ENCODE measurements at places on chromosomes 3 and 15.
A peak's percentile ranks its signal among the peaks of the same experiment; 100 is the strongest.

- peak; percentile 79 for DNase-seq
Measured at GRCh38 chr15:70319466-70319865, 221.7 kb upstream of the TLE3 start.

DNA sequence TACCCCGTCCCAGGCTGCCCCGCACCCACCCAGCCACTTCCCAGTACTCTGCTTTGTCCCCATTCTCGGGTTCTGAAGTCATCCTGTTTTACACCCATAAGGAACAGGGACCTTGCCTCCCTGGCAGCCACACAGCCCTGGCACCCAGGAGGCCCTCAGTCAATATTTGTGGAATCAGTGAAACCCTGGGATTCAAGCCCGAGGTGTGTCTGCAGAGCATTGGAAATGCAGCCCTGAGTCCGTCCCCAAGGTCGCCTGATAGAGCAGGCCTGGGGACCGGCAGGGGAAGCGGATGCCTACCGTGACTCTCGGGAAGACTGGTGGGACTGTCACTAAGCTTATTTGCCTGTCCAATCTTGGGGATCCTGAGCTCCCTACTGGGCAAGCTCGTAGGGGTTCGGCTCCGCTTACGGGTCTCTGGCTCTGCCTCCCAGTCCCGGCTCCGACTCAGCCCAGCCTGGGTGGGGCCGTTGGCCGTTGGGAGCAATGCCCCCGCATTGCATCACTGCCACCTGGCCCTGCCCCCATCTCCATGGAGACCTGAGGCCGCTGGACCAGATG is 64.4 kb upstream of the TAMM41 start:
- no peak for DNase-seq

DNA sequence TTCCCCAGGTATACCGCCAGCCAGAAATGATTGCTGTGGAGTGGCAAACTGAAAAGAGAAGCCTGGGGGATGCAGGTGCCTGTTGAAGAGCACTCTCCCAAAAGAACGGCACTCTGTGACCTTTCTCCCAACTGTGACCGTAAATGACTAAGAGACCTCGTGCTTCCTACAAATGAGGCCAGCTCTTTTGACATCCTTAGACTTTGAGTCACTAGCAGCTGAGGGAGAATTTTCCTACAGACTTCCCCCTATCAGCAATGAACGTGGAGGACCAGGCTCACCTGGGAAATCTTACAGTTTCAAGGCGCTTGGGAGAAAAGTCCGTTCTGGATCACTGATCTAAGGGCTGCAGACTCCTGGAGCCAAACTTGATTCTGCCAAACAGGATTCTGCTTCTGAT is 8.6 kb downstream of the AQP9 start:
- peak; percentile 61 for DNase-seq

GRCh38 chr15:86929461-86929860 is 849.8 kb downstream of the AGBL1 start:
- no peak for DNase-seq

GRCh38 chr3:171915275-171915674 is 72.1 kb downstream of the TMEM212 start:
- DNase-seq = no peak

GRCh38 chr15:53328341-53328740 is 431.1 kb downstream of the WDR72 start:
- no peak for DNase-seq

GRCh38 chr3:25910997-25911396 is 121.1 kb downstream of the OXSM start:
- peak; percentile 35 for DNase-seq

DNA sequence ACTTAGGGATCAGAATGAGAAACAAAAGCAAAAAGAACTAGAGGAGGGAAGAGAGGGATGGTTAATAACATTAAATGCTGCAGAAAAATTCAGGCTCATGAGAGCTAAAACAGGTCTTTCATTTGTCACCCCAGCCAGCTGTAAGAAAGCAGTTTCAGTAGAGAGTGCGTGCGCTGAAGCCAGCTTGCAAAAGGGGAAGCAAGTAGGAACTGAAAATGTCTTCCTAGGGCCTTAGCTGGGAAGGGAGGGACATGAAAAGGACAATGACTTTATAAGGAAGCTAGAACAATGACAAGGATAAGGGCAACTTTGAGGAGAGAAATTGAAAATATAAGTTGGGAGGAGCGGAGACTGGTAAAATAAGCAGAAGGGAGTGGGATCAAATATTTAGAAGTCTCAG is 3.1 kb downstream of the CIAO2A start:
- DNase-seq = peak; percentile 45

GRCh38 chr15:75647370-75648155 is at the start of gene SNX33:
TSS of gene SNX33 (plus strand) at chr15:75647912. CDS start at chr15:75649103, 1,191 bp downstream.
- peak; percentile 44 for DNase-seq

DNA sequence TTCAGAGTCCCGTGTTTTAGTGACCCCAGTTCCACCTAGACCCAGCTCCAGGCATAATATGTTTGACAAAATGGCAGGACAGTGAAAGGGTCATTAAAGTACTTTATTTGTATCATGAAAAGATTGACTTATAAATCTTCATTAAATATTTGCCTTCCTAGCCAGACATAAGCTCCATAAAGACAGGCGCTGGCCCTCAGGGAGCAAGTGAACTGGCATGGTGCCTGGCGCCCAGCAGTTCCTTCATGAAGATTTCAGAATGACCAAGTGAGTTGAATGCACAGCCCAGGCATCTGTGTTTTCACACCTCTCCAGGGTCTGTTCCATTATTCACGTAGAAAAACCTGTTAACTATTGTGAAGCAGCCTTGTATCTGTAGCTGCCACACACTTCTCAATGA is 166.2 kb downstream of the GAP43 start:
- no peak for DNase-seq

DNA sequence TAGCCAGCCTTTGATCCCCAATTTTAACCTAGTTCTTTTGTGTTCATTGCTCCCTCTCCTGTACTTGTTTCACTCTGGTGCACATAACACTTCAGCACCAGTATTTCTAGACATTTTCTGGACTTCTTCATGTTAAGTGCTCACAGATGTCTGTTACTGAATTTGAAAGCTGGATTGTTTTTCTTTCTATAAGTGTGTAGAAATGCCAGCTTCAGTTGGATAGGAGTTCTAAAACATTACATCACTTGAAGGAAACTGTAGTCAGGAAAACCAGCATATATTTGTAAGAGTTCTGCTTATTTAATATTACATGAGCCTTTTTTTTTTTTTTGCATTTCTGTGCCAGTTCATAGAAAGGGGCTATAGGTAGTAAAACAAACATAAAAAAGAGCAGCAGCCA is 21.6 kb downstream of the QTRT2 start:
- DNase-seq = no peak

DNA sequence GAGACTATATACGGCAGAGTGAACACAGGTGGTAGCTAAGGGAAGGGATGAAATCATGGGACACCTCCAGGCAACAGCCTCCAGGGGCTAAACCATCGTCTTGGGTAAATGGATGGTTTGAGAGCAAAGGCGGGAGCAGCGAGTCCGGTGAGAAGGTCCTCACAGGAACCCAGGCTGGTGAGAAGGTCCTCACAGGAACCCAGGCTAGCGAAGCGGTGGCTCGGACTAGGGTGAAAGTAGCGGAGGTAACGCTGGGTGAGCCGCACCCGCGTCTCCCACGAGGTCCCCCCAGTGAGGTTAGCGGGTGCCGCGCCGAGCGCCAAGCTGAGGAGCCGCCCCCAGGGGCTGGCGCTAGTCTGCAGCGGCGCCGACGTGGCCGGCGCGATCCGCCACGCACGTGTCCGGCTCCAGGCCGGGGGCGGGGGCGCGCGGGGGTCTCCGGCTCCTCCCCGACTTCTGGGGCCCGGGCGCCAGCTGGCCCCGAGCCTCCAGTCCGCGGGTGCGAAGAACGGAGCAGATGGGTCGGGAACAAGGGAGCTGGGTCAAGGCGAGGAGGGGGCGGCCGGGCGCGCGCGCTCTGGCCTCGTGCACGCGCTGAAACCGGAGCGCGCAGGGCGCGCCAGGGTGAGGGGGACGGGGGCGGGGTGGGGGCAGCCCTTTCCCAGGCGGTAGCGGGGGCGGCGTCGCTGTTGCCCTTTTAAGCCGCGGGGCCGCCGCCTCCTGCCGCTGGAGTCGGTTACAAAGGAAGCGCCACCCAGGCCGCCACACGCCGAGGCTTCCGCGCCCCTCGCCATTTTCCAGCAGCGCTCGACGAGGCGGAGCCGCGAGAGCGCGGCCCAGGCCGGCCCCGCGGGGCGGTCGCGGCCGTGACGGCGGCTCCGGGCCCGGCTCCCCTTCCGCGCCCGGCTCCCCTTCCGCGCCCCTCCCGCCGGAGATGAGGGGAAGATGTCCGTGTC is at the start of gene UBE2Q2:
Gene UBE2Q2 (plus strand): TSS at position 726 of the 956 bp plus-strand sequence. CDS start 220 bp downstream, at position 946.
- peak; percentile 78 for DNase-seq

DNA sequence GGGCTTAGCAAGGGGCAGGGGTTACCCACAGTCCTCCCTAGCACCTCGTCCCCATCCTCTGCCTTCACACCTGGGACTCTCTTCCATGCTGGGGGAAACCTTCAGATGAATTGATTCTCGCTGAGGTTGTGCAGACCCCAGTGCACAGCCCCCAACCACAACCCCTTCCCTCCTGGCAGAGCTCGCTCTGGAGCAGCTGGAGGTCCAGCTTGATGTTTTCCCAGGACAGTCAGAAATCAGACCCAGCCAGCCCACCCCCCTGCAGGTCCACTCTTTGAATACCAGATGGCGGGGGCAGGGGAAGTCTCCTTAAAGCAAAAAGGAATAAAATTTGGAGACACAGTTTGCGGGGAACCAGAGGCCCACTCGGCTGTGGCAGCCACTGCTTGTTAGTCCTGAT is 234.4 kb downstream of the XXYLT1 start:
- DNase-seq = no peak

DNA sequence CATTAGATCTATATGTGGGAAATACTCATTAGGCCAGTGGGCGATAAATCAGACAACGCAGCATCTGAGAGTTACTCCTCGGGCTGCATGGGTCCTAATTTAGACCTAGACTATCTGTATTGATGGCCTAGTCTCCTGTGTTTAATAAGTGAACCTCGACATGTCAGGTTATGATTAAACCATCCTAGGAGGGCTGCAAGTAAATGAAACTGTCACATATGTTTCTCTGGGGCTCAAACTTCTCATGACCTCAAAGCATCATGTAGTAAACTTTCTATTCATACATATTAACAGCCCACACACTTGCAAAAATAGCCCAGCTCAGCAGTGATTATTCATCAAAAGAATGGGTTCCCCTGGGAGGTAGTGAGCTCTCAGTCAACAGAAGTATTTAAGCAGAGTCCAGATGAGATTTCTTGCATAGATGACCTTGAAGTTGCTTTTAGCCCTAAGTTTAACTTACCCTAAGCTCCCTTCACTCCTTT is 51.6 kb downstream of the RAB11A start:
- DNase-seq = no peak

GRCh38 chr15:85622221-85622831 is 172.4 kb downstream of the KLHL25 start:
- DNase-seq = no peak

GRCh38 chr3:29693863-29694262 is 413.0 kb downstream of the RBMS3 start:
- no peak for DNase-seq

DNA sequence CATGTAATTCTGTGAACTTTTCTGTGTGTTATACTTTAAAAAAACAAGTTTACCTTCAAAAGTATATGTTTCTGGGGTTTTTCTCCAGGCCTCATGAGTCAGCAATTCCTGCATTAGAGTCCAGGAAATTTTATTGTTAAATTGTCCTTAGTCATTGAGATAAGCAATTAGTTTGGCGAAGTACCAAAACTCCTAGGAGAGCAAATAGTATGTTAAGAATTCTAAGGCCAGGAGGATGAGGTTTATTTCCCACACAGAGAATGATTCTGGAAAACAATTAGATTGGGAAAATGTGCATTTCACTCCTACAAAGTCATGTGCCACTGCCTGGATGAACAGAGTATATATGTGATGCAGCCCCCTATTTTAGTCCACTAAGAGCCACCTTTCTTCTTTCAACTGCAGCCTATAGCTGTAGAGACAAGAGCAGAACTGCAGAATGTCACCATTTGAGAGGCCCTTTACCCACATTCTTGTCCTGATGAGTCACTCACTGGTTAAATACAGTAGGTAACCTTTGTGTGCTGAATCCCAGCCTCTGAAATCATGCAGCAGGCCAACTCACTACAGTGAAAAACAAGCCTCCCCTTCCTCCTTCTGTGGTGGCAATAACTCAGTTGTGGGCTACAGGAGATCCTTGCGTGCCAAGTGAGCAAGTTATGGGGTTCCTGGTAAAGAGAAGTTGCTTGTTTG is 452.8 kb upstream of the THBS1 start:
- no peak for DNase-seq

DNA sequence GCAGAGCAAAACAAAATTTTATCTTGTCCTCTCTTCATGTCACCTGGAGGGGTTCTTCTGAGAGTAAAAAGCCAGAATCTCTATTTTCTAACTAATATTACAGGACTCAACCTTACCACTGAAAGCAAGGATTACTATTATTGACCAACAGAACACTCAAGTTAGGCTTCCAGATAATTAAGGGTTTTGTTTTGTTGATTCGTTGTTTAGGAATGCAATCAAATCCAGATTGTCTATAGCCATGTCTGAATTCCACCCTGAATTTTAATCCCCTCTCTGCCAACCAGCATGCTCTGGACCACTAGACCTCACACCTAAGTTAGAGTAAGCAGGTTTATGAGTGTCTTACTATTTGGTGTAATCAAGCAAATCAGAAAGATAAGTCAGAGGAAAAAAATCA is 90.7 kb downstream of the PEAK1 start:
- DNase-seq = no peak

DNA sequence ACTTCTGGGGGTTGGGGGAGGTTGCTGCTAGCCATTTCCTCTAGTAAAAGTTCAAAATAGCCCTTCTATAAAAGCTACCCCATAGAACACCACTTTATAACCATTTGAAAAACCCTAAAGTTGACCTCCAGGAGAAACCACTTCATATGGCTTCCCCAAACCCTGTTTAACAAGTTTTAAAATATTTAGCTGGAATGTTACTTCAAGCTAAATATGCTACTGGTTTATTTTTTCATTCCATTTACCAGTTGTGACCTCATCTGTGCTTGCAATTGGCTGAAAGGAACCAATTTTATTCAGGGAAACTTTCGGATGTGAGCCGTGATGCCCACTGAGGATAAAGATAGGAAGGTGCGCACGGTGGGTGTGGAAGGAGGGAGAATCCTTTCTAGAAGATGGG is 221.3 kb downstream of the SUCLG2 start:
- DNase-seq = no peak

DNA sequence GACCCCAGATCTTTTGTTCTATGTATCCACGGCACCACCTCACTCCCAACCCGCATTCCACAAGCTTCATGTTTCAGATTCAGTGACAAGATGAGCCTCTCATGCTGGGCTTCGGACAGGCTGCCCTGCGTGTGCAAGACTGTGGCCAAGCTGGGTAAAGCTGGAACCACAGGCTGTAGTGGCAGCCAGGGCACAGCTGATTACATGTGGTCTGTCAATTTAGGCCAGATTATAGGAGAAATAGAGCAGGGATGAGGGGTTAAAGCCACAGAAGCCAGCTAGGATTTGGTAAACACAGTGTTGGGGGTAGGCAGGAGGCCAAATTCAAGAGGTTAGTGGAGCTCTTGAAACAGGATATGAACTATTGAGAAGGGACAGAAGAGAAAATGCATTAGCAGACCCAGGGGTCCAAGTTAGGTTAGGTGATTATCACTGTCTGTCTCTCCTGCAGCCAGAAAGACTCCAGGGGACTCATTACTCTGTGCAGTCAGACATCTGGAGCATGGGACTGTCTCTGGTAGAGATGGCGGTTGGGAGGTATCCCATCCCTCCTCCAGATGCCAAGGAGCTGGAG is 12.9 kb downstream of the SNAPC5 start:
- DNase-seq = no peak
